ENCODE measurements at places on chromosomes 4 and X.

DNA sequence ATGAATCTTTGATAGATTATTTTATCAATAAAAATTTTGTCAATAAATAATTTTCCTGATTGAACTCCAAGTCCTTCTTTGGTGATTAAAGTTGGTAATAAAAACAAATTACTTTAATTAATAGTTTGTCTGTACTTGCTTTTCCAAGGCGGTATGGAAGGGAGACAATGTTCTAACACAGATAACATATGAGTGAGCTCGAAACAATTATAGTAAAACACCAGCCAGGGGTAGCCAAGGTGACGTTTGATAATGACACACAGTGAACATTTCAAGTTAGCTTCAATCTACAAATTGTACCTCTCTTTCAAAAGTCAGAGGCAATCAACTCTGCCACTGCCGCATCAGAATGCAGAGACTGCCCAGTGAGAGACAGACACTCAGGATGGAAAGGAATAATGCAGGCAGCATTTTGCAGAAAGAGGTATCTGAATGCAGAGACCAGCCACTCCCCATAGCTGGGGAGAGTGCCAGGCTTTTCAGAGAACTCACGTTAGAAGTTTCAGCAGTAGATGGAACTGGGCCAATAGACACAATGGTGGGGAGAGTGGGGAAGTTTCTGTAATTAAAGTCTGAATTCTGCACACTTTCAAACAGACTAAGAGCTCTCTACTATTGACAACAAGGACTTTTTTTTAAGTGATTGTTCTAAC lies 18.1 kb upstream of the ATOH1 start:
- DNase-seq: no peak

GRCh38 chr4:168549143-168549542 lies 52.3 kb downstream of the PALLD start:
- no peak for DNase-seq

- DNase-seq: no peak
Observed at GRCh38 chrX:103187953-103188475, 26.9 kb upstream of the BEX4 start.

GRCh38 chrX:102651242-102652011 lies at the start of gene GPRASP1:
Gene GPRASP1, plus strand, starts transcription at chrX:102651483. Its CDS starts 2,431 bp downstream, at chrX:102653914.
- DNase-seq: peak; percentile 21

- no peak for DNase-seq
Observed at GRCh38 chr4:158860856-158861255, 92.0 kb downstream of the FNIP2 start.

DNA sequence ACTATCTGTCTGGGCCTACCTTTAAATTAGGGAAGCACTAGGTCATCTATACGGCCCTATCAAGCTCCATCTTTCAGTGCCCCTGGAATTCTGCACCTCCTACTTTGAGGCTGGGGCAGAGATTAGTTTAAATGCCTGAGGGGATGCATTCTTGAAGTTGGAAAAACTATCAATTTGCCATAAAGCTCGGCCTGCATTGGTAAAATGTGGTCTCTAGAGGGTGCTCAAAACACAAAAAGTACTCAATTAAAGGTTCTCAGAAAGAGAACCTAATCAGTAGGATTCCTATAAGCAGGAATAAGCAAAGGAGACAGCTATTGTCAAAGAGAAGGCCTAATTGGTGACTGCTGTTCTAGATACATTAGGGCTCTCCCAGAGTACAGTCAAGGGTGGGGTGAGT lies 111.7 kb downstream of the AMER1 start:
- no peak for DNase-seq

DNA sequence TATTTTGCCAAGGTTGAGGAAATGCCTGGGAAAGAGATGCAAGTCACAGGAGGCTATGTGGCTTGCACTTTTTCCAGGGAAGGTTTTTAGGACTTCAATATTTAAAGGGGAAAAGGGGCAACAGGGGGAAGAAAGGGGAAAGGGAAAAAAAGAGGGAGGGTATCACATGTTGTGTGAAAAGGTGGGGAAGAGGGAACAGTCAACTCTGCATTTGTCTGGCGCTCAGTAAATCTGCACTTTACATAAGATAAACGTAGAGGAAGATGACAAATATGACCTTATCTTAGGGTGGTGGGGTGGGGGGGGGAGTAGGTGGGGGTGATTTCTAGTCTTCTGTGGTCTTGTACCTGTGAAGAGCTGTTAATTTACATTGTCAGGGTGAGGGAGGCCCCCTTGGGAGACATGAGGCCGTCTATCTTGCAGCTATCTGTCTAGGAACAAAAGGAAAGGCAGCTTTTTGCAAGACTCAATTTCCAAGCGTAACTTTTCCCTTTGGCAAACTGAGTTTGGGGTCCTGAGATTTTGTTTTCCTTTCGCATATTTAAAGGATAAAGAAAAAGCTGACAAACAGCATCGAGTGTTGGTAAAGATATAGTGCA lies 71.5 kb upstream of the UCP1 start:
- DNase-seq: no peak

DNA sequence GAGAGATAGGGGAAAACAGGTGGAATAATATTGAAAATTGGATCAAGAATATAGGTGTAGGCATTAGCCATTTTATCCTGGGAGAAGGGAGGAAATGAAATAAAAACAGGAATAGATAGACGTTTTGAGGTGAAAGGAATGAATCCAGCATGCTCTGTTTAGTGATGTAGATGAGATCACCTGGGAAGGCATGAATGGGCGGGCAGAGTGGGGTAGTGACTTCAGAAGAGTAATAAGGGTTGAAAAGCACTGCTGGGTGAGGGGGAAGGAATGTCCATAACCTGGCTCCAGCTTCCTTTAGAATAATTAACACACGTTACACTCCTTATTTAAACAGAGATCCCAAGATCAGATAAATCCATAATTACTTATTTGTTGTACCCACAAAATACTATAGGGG lies 191.1 kb upstream of the ANXA3 start:
- DNase-seq: no peak

DNA sequence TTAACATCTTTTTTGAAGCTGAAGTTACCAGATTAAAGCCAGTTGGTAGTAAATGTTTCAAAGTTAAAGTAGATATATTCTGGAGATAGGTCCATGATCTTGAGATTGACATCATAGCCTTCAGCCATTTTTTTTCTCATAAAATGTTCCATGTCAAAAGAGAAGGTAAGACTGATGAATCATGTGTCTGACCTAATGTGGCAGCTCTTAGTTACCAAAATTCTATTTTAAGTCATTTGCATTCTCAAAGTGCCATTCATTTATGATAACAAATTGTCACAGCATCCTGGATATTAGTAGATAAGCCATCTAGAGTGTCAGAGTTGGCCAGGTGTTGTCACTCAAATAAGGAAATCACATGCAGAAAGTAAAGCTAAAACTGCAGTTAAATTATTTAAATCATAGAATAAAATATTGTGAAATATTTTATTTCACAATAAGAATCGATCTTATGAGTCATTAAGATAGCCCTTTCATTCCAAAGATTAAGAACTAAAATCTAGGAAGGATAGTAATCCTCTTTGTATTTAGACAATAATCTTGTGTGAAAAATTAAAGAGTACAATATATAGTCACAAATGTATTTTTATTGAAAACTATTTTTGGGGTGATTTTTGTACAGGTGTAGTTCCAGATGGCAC lies 65.7 kb upstream of the ADAD1 start:
- no peak for DNase-seq

GRCh38 chr4:159292137-159292896 lies 189.4 kb downstream of the RAPGEF2 start:
- no peak for DNase-seq

DNA sequence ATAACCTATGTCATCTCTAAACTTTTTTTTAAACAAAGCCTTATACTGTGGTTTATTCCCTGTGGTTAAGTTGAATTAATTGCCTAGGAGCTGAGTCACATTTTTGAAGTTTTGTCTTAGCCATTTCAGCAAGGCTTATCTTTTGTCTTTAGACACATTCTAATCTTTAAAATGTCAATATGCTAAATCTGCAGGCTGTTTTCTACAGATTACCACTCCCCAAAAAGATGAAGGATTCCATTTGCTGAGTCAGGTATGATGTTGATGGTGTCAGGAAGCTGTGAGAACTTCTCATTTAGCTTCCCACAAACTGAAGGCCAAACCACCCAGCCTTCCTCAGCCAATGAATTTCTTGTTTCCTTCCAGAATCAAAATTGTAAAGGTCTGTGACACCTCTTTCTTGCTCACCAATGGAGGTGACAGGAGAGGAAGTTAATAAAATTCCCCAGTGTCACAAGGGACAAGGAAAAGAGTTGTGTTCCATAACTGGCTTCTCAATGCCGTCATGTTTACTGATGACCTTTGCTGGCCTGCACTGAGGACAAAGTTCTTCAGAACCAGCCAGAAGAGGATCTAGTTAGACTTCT lies 3.7 kb upstream of the CXCL6 start:
- no peak for DNase-seq

DNA sequence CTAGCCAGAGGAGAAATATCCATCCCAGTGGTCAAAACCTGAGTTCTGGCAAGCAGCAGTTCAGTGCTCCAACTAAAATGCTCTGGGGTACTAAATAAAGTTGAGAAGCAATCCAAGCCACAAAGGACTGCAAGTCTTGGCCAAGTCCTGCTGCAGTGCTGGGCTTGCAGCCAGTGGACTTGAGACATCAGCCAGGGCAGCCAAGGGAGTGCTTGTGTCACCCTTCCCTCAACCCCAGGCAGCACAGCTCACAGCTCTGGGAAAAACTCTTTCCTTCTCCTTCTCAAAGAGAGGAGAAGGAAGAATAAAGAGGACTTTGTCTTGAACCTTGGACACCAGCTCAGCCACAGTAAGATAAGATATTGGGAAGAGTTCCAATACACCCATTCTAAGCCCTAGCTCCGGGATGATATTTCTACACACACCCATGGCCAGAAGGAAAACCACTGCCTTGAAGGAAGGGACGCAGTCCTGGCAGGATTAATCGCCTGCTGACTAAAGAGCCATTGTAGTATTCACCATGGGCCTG lies 99.8 kb downstream of the PTCHD1 start:
- DNase-seq: no peak

GRCh38 chr4:184648313-184649025 lies 778 bp downstream of the CASP3 start:
- peak; percentile 30 for DNase-seq

DNA sequence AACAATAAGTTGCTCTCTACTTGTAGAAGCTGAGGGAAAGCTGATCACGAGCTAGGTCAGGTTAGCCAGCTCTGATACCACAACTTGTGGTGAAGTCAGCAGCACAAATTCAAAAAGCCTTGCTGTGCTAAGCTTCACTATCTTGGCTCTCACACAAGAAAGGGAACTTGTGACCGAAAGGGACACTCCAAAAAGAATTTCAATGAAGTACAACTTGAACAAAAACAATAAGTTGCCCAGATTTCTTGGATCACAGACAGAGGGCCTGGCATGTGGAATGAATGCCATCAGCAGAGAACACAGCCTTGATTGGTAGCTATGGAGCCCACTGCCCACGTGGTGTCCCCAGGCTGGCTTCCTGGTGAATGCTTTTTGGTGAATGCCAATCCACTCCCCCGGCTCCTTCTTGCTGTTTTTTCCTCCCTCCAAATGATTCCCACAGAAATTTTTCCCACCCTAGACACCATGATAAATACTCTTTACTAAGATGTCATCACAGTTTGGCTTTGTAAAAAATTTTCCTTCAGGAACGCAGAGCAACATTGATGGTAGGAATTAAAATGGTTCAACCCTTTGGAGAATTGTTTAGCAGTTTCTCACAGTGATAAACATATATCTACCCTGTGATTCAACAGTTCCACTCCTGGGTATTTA lies 82.6 kb downstream of the ANXA3 start:
- DNase-seq: no peak

- no peak for DNase-seq
Observed at GRCh38 chr4:179353786-179354185, 1911.5 kb upstream of the AGA start.

GRCh38 chr4:109411964-109412363 lies 21.7 kb upstream of the SEC24B start:
- DNase-seq: no peak

GRCh38 chrX:48958635-48959094 lies 1.3 kb upstream of the OTUD5 start:
- no peak for DNase-seq

GRCh38 chr4:142778900-142779299 lies 67.2 kb downstream of the INPP4B start:
- no peak for DNase-seq

DNA sequence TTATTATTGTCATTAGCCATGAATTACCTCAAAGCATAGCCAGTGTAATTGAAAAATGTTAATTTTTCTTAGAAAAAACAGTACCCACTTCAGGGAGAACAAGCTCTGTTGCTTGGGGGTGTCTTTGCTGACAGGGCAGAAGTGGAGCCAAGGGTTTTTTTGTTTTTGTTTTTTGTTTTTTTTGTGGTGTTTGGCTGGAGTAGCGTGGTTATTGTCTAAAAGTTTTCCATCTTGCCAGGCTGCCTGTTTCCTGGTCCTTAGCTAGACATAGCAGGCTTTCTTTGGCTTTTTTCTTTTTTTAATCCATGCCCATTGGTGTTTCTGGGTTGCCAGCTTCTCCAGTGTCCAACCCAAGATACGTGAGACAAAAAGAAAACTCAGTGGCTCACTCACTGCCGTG lies 61.5 kb downstream of the CASP3 start:
- no peak for DNase-seq

DNA sequence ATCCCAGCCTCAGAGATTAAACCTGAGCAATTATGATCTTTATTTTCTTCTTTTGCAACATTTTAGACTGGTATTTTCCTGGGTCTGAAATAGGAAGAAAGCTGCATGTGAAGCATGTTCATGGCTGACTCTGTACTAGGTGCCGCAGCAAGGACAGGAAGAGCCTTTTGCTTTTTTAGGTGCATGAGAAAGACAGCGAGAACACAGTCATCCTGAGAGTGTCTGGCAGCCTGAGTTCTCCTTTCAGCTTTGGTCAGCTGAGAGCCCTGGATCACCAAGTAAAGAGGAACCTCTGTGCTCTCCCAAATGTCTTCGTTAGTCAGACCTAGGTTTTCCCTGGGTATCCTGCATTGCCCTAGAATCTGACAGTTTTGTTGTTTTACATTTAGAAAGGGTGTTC lies 29.8 kb downstream of the FAM149A start:
- DNase-seq: no peak

DNA sequence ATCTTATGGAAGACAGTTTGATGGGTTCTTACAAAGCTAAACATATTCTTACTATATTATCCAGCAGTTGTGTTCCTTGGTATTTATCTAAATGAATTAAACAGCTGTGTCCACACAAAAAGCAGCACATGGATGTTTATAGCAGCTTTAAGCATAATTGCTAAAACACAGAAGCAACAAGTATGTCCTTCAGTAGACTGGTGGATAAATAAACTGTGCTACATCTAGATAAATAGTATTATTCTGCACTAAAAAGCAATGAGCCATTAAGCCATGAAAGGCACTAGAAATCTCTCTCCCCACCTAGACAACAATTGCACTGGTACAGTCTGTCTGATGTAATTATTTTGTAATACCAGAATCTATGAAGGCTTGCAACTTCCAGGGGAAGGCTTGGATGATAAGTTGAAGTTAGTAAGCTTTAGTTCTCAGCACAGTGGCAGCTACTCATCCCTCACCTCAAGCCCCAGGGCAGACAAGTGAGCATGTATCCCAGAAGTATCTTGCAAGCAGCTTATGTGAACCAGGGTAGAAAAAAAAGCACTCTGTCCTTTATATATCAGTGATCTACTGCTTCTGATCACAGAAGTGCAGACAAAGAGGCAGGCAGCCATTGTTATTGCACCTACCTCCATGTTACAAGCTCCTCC lies 36.9 kb downstream of the WDR17 start:
- DNase-seq: no peak

GRCh38 chr4:148162519-148162918 lies 279.7 kb downstream of the NR3C2 start:
- DNase-seq: no peak

GRCh38 chr4:56540826-56541225 lies 35.2 kb downstream of the ARL9 start:
- DNase-seq: no peak
